Spinal cord (tissue), 10 donors: ENCODE measurements at places on chromosomes 11 and 22.
A peak's percentile ranks its signal among the peaks of the same experiment; 100 is the strongest.

GRCh38 chr11:1486054-1486825 lies at the start of gene MOB2:
Gene MOB2 (minus strand): TSS chr11:1486779. CDS start chr11:1486556, 223 bp downstream.
- DNase-seq, result peak; percentile 71

- no peak for DNase-seq
Measured at GRCh38 chr11:120079750-120080610, 57.9 kb downstream of the TRIM29 start.

GRCh38 chr11:3341298-3341697 lies 37.6 kb downstream of the ZNF195 start:
- DNase-seq, result peak; percentile 55

DNA sequence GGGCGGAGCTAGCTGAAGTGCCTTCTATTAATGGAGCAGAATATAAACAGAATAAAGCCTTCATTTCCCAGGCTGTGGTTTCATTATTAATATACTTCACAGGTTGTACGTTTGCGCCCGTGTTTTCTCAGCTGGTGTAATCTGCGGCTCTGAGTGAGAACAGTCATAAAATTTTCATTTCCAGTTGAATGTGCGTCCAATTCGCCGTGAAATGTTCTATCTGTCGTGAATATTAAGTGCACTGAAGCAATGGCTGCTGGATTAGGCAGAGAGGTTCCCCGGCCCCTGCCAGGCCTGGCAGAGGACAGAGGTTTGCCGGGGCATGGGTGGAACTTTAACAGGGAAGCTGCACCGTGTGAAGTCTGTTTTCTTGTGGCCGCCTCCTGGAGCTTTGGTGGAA lies 874.4 kb downstream of the NTM start:
- DNase-seq, result peak; percentile 90

- DNase-seq, result no peak
Measured at GRCh38 chr11:70482529-70482917, 84.2 kb downstream of the CTTN start.

DNA sequence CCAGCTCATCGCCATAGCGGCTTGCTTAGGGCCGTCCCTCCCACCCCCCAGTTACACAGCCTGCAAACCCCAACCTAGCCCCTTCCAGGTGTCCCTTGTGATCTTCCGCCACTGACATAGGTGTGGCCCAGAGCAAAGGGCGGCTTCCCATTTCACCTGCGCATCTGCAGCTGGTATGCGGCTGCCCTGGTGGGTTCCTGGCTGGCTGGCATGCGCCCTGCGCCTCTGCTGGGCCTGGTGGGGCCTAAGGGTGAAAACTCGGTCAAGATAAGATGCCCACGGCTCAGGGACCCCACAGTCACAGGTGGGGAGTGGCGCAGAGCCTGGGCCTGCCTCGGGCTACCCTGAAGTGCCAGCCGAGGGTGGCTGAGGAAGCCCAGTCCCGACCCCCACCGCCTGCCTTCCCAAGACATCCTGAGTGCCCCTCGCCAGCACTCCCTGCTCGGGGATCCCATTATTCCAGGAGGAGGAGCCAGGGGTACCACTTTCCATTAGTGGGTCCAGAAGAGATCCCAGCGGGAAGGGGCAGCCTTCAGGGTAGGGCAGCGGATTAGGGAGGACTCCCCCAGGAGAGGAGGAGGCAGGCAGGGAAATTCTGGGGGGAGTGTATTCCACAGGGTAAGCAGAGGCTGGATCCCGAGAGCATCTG lies 36.9 kb upstream of the KCNQ1OT1 start:
- DNase-seq, result no peak

DNA sequence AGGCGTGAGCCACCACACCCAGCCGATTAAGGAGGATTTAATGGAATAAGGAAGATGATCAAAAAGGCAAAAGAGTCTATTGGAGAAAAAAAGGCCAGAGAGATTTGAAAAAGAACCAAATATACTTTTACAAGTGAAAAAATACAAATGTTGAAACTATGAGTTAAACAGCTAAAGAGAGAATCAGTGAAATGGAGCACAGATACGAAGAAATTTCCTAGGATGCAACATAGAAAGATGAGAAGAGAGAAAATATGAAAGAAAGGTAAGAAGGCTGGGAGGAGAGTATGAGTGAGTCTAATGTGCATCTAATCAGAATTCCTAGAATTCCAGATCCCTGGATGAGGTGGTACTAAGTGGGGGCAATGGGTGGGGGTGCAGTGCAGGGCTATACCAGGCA lies 19.4 kb upstream of the CELSR1 start:
- DNase-seq, result no peak

DNA sequence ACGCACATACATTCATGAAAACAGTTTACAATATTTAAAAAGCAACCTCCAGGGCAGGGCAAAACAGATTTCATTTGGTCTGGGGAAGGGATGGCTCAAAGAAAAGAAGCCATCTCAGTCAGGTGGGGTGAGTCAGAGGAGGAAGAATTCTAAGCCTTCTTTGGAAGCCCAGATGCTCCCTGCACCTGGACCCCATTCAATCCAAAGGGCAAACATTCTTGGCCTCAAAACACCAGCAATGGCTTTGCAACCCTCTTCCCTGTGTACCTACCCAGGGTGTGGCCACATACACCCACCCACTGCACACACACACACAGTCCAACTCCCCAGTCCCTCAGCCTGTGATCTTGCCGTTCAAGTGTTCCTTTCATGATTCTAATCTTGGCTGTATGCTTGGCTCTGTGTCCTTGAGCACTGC lies 2.0 kb downstream of the KCNE3 start:
- DNase-seq, result no peak

DNA sequence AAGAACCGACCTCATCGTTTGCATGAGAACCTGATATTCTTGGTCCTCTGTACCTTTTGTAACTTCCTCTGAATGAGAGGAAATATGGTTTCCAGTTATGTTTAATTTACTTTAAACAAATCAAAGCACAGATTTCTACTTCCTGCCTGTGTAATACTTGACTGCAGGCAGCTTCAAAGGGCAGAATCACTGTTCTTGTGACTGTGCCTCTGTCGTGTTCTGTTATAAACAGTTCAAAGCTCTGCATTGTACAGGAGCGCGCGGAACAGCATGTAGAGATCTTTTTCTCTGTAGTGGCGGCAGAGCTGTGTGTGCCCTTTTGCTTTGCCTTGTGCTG lies 73.2 kb upstream of the CLDN5 start:
- no peak for DNase-seq

DNA sequence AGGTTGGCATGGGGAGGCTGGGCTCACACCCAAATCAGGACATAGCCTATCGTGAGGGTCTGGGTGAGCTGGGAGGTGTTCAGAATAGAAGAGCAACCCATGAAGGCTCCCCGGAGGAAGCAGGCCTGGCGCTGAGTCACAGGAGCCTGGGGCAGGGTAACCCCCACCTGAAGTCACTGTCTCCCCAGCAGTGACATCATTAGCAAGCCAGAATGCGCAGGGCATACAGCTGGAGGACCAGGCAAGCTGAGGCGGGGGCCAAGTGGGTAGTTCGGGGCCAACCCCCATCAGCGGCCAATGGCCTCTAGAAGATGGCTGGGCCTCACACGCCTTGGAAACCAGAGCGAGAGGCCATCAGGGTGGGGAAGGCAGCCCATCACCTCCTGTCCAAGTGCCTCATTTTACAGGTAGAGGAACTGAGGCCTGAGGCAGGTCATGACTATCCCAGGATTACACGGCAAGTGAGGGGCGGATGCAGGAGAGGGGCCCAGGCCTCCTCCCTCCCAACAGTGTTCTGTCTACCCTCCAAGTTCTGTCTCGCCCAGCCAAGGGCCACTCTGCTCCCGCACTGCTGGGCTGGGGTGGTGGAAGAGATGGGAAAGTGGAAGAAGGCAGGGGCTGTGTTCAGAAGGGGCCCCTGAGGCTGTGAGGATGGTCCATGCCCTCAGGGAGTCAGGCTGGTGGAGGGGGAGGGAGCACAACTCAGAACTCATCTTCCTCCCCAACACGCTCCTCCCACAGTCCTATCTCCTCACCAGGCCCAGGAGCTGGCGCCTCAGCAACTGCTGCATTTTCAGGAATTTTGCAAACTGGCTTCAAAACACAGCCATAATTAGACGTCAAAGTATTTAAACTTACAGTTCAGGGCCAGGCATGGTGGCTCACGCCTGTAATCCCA lies 24.6 kb downstream of the RPL3 start:
- no peak for DNase-seq

DNA sequence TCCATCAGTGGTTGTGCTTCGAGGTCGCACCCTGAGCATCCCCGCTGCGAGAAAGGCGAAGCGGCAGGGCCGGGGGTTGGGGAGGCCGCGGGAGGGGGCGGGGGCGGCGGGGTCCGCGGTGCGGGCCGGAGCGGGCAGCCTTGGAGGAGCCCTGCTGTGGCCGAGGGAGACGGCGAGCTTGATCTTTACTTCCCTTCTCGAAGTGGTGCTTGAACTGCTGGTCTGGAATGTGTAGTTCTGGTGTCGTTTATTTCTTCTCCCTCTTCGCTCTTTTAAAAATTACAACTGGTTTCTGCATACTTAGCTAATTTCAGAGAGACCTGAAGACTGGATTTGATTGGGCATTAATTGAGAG lies 1.1 kb downstream of the APLP2 start:
- no peak for DNase-seq

DNA sequence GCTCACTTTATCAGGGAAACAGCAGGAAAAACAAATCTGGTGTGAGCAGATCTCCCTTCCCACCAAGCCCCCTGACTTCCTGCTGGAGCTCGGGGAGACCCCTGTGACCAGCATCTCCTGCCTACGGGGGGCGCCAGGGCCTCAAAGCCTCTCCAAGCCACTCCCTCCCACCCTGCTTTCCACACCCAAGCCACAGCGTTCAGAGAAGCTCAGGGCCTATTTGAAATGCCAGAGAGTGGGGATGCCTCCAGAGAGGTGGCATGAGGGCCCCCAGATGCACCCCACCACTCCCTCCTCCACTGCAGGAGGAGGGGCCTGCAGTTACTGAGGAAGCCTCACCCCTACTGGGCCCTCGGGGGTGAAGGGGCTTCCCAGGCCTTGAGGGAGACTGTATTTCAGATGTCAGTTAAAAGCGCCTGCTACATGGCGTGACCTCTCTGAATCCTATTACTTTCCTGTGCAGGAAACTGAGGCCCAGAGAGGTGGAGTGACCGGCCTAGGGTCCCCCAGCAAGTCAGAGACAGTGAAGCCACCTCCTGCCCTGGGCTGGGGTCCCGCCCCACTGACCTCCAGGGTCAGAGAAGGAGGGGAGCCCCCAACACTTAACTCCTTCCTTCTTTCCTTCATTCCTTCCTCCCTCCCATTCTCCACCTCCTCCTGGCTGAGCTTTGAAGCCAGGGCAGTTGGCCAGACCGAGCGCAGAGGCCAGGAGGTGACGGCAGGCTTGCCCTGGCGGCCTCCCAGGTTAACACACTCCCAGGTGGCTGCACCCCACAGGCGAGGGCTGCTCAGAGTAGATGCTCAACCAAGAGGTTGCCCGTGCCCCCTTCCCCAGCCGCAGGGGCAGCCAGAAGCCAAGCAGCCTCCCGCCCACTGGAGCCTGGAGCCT lies 6.0 kb upstream of the CDKN1C start:
- DNase-seq, result no peak

DNA sequence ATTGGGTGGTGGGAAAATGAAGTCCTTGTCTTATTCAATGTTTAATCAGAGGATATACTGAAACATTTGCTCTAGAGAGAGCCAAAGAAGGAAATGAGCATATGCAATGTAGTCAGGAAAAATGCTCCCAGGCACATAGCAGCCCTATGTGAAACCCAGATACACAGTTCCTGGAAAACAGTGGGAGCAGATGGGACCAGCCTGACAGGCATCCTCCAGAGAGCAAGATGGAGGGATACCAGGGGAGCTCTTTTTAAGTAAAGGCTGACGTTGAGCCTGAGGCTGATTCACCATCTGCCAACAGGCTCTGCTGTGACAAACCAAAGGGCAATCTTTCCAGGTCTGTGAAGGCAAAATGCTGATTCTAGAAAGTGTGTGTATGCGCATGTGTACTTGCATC lies 559.4 kb upstream of the KIRREL3 start:
- DNase-seq, result peak; percentile 6

DNA sequence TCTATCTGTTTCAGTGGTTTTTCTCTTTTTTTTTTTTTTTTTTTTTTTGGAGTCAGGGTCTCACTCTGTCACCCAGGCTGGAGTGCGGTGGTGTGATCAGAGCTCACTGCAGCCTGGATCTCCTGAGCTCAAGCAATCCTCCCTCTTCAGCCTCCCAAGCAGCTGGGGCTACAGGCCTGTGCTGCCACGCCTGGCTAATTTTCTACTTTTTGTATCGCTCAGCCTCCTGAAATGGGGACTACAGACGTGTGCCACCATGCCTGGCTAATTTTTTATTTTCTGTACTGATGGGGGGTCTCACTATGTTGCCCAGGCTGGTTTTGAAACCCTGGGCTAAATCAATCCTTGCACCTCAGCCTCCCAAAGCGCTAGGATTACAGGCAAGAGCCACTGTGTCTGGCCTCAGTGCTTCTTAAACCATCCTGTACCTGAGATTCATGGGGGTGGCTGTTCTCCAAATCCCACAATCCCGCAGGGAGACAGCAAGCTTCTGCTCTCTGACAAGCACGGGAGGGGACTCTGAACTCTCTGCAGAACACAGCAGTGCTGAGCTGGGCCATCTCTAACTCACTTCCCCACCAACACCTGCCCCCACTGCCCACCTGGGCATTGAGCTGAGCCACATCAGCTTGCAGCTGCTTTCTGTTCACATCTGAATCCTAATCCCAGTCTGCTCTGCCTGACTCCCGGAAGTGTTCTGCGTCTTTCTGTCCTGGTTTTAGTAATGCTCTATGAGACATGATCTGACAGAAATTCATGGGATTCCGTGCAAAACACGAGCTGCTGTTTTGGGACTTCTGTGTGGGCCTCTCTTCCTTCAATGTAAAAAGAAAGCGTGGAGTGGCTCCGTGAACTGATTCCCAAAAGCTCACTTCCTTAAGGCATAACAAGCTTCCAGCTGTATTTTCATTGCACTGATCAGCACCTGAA lies 400.0 kb downstream of the LARGE1 start:
- no peak for DNase-seq

GRCh38 chr11:18332302-18332701 lies 9.9 kb downstream of the GTF2H1 start:
- DNase-seq, result no peak

DNA sequence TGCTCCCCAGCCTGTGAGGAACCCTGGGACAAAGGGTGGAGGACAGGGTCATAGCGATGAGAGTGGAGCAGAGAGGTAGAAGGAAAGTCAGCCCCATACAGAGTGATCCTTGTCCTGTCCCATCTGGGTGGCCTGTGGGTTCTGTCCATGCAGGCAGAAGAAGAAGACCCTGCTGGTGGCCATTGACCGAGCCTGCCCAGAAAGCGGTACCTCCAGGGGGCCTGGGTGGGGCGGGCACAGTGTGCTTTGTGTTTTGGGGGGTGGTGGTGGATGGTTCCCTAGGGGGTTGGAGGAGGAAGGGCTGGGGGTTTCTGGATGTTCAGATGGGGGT lies 7.9 kb downstream of the SIDT2 start:
- no peak for DNase-seq

- DNase-seq, result no peak
Measured at GRCh38 chr11:107719557-107720302, 7.9 kb upstream of the SLN start.
